Upper lobe of left lung (tissue), 6 donors: ENCODE measurements at places on chromosomes 16 and 17. TPM values are rescaled to one million over a fixed set of nuclear protein-coding genes. Genes with fewer than 3 reads are reported as not detected.

PRDM7 gene
- not detected for total RNA-seq

TNFRSF13B gene
- total RNA-seq: 1.8 TPM

BLTP2 gene
- 125 TPM for total RNA-seq

BCL6B gene
- total RNA-seq: 2.1 TPM

TLCD2 gene
- total RNA-seq: 24.7 TPM

CACNG1 gene
- total RNA-seq: not detected

KRT36 gene
- total RNA-seq: not detected

PRSS33 gene
- 0.92 TPM for total RNA-seq

EFCAB13 gene
- 3.2 TPM for total RNA-seq
